ENCODE measurements at places on chromosomes 5 and 9. TPM values are rescaled to one million over a fixed set of nuclear protein-coding genes. Genes with fewer than 3 reads are reported as not detected.

DNA sequence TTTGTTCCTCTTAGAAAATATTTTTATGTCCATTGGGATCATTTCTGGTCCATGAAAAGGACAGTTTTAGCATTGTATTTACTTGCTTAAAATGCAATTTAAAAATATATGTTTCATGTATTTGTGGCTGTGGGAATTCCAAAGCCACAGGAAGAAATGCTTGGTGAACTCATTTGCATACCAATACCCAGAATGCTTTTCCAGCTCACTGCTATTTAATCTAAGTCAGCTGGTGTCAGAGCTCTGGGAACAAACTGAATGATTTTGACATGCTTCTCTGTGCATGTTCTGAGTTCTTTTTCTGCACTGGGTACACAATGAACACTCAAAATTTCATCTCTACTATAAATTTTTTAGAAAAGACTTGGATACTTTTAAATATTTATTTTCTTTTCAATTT is 482.8 kb upstream of the ARRDC3 start:
- no peak for DNase-seq

GRCh38 chr9:87703636-87704276 is 22.2 kb upstream of the CTSL start:
- no peak for DNase-seq

DNA sequence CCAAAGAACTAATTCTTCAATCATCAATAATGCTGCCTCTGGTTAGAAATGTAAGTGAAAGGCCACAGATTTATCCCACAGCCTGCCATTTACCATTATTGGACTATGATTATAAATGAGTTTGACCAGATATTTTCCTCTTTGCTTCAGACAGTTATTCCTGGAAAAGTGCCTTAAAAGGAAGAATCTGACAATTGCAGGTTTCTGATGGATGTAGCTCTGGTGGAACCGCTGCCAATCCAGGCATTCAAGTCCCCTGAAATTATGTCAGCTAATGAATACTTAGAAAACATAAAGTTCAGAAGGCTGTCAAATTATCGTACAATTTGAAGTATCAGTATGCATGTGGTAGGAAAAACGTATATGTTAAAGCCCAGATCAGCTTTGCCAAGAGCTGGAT is 78.2 kb upstream of the NR4A3 start:
- no peak for DNase-seq

- no peak for DNase-seq
These were observed 167.8 kb downstream of the DOCK2 start for GRCh38 chr5:169804861-169805260.

- no peak for DNase-seq
These were observed 22.4 kb downstream of the ZBTB43 start for GRCh38 chr9:126827227-126827626.

Gene SSNA1
- 177 TPM for total RNA-seq

Gene DDX4
- total RNA-seq = not detected

Gene MEF2C
- 39.3 TPM for total RNA-seq

Gene TYRP1
- 2.5 TPM for total RNA-seq

Gene PROB1
- total RNA-seq = 0.58 TPM
